Kasumi-1 (cell line): ENCODE measurements at places on chromosomes 6 and 20.

DNA sequence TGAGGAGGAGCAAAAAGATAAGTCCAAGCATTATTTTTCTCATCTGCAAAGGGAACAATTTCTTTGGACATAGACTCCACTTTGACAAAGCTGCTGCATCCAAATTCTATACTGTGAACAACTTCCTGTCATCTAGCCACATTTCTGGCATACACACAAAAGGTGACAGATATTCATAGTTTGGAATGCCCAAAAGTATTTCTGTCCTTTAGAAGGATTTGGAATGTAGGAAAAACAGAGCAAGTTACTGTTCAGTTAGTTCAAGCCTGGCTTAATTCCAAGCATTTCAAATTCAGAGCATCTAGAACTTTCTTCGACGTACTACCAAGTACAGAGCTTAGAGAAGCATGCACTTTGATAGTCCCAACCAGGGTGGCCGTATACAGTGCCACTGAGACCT, 134.0 kb downstream of the PDE7B start:
- DNase-seq: no peak

DNA sequence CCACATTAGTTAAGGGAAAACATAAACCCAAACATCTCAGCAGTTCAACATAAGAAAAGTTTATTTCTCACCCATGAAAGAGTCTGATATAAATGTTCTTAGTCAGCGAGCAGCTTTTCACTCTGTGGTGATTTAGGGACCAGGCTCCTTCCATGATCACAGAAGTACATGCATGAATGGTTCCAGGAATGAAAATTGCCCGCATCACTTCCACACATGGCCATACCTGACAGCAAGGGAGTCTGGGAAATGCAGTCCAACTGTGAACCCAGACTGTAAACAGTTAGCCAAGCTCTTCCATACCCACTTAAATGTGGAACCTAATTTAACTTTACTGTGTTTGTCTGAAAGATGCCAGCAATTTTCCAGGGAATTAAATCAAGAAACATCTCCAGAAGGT, 353.9 kb downstream of the HACE1 start:
- no peak for DNase-seq

GRCh38 chr6:91299544-91300491, 712.9 kb upstream of the MAP3K7 start:
- no peak for DNase-seq

GRCh38 chr6:41894366-41895299, 542 bp downstream of the USP49 start:
- peak; percentile 16 for DNase-seq

DNA sequence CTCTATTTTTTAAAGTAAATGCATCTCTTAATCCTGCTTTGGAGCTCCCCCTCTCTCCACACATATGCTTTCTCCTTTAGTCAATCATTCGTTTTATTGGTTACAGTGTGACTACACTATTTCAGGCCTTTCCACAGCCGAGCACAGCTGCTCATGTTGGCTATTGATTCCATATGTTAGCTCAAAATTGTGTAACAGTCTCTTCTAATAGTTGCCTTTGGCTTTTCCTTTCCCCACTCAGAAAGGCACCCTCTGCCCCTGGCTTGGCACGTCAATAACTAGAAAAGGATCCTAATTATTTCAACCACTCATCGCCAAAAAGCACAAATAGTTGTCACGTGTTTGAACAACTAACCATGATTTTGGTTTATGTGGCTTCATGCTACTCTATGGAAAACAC, 410.3 kb upstream of the SLC35B3 start:
- no peak for DNase-seq

DNA sequence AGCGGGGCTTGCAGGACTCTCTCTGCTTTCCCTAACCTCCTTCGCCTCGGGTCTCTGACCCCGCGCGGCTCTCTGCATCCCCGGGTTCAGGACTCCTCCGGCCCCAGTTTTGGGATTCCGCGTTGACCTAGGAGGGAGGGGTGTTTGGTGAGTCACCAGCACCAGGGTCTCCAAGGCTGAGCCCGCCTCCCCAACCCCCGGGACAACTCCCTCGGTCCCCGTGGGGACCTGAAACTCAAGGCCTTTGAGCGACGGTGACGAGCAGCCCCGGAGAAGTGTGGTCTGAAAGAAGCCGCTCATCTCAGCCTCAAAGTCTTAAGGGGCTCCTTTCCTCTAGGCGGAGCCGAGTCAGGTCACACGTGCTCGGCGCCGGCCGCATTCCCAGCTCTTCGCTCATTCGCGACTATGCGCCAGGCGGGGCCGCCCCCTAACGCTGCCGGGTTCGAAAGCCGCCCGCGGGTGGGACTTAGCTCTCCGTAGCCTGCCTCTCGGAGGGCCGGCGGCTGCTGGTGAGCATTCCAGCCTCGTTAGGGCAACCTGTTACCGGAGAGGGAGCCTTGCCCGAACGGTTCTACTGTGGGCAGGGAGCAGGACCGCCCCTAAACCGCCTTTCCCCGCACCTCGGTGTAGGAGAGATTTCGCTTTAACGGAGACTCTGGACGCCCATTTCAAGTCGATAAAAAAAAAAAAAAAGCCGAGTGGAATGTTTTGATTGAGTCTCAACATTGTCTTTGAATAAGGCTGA, 3.0 kb upstream of the PRDM13 start:
- DNase-seq: peak; percentile 50

- DNase-seq: no peak
Measured at GRCh38 chr20:58871533-58872102, 19.1 kb downstream of the GNAS start.

DNA sequence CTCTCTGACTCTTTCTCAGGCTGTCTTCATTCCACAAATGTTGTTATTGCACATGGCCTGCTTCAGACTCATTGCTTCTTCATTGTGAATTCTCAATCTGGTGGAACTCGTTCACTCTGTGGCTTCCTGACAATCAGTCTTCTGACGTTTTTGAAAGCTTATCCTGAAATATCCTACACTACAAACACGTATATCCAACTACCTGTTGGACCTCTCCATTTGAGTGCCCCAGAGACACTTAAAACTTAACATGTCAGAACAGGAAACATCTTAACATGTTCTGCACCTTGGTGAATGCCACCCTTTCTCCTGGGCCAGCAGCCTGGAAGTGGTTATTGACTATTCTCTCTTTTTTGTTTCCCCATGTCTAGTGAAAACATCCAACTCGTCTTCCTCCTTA, 50.8 kb downstream of the AIG1 start:
- DNase-seq: no peak

DNA sequence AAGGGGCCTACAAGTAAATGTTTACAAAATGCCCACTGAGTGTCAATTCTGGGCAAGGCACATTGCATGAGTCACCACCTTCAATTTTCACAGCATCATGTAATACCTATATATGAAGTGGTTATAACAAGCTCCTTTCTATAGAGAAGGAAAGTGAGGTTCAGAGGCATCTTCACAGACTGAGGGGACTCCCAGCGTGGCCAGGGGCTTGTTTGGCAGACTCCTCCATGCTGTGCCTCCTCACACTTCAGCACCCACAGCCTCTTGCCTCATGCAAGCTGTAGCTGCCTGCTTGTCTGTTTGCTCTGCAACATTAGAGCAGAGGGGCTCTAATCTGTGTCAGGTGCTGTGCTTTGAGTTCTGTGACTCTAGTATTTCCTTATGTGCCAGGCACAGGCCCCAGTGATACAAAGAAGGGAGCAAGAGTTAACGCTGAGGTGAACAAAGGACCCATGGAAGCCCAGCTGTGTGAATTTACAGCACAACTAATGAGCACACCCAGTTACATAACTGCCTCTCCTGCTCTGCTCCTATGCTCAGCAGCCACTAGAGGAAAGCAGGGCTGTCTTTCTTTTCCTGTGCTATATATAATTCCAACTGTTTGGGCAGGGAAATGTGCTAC, 72.3 kb downstream of the ZHX3 start:
- peak; percentile 84 for DNase-seq
